ENCODE measurements at places on chromosomes 4 and X. TPM values are rescaled to one million over a fixed set of nuclear protein-coding genes. Genes with fewer than 3 reads are reported as not detected.

AKAP14 gene
- not detected for polyA plus RNA-seq

AKAP4 gene
- not detected for polyA plus RNA-seq

GRCh38 chr4:173735049-173735448 is 205.0 kb upstream of the HAND2 start:
- no peaks in the 10 kb centered on the region for H3K27me3 ChIP-seq
- no peak overlapping the region for H3K27ac ChIP-seq
- no peak overlapping the region for H3K4me3 ChIP-seq
- peaks cover 7% of the 10 kb centered on the region for H3K4me1 ChIP-seq
- peak; percentile 60 for DNase-seq

NR0B1 gene
- polyA plus RNA-seq: not detected

NLGN4X gene
- not detected for polyA plus RNA-seq

DNA sequence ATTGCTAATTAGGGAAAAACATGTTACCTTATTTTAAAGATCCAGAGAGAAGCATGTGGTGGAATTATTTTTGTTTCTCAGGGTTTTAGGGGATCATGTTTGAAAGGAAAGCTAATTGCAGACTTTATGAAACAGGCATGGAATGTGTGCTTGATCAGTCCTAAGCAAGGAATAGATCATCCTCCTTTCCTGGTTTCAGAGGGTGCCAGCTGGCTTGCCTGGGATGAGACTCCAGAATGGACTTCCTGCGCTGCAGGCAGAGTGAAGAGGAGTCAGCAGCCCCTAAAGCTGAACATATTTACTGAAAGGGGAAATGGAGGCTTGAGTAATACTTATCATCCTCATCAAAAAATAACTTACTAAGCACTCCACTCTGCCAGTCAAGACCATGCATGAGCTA is 13.3 kb downstream of the FGF5 start:
- H3K27me3 ChIP-seq: no peaks in the 10 kb centered on the region
- peak overlapping the region; percentile 17 for H3K27ac ChIP-seq
- no peak overlapping the region for H3K4me3 ChIP-seq
- H3K36me3 ChIP-seq: peaks cover 57% of the 10 kb centered on the region

DNA sequence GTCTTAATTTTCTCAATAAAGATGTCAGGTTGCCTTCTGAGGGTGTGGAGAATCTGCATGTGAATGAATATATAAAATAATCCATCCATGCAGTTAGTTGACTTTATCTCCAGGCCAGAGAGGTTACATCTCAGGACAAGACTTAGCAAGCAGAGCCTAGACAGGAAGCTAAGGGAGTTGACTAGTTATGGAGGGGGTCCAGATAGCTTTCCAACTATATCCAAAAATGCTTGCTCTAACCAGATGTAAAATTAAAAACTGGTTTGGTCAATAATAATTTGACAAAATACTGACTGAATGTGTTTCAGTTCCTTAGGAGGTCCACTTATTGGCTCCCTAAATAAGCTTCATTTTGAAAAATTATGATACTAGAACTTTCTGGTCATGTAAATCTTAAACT is 101.4 kb downstream of the PAPSS1 start:
- DNase-seq: peak; percentile 30
- peaks cover 32% of the 10 kb centered on the region for H3K4me1 ChIP-seq
- H3K36me3 ChIP-seq: no peaks in the 10 kb centered on the region
- peak overlapping the region; percentile 70 for H3K27ac ChIP-seq

PAK3 gene
- polyA plus RNA-seq: 0.14 TPM

MAGEB18 gene
- polyA plus RNA-seq: not detected

HTN3 gene
- polyA plus RNA-seq: not detected

GRCh38 chr4:141021397-141022110 is 111.7 kb downstream of the RNF150 start:
- H3K36me3 ChIP-seq: no peaks in the 10 kb centered on the region
- H3K4me1 ChIP-seq: peaks cover 9% of the 10 kb centered on the region
- no peak overlapping the region for H3K4me3 ChIP-seq
- no peaks in the 10 kb centered on the region for H3K27me3 ChIP-seq

GRCh38 chrX:8433109-8434062 is 31.2 kb upstream of the VCX3B start:
- H3K27me3 ChIP-seq: no peaks in the 10 kb centered on the region
- DNase-seq: no peak
- no peaks in the 10 kb centered on the region for H3K36me3 ChIP-seq
- no peaks in the 10 kb centered on the region for H3K4me1 ChIP-seq
- H3K4me3 ChIP-seq: no peak overlapping the region

Measured in GM23248 (cell line).